ENCODE measurements at places on chromosomes 5 and 9. TPM values are rescaled to one million over a fixed set of nuclear protein-coding genes. Genes with fewer than 3 reads are reported as not detected.

The PSAT1 gene
- 90.6 TPM for total RNA-seq

The LRRC19 gene
- not detected for total RNA-seq

The GRXCR2 gene
- not detected for total RNA-seq

The PRR16 gene
- total RNA-seq, result 7.7 TPM

The PDE6A gene
- not detected for total RNA-seq

The DDX4 gene
- total RNA-seq, result not detected

The PCDHA7 gene
- total RNA-seq, result 1.7 TPM
